ENCODE measurements at places on chromosomes 1 and 21.

GRCh38 chr21:34885626-34886239, 163.4 kb downstream of the RUNX1 start:
- DNase-seq: no peak

DNA sequence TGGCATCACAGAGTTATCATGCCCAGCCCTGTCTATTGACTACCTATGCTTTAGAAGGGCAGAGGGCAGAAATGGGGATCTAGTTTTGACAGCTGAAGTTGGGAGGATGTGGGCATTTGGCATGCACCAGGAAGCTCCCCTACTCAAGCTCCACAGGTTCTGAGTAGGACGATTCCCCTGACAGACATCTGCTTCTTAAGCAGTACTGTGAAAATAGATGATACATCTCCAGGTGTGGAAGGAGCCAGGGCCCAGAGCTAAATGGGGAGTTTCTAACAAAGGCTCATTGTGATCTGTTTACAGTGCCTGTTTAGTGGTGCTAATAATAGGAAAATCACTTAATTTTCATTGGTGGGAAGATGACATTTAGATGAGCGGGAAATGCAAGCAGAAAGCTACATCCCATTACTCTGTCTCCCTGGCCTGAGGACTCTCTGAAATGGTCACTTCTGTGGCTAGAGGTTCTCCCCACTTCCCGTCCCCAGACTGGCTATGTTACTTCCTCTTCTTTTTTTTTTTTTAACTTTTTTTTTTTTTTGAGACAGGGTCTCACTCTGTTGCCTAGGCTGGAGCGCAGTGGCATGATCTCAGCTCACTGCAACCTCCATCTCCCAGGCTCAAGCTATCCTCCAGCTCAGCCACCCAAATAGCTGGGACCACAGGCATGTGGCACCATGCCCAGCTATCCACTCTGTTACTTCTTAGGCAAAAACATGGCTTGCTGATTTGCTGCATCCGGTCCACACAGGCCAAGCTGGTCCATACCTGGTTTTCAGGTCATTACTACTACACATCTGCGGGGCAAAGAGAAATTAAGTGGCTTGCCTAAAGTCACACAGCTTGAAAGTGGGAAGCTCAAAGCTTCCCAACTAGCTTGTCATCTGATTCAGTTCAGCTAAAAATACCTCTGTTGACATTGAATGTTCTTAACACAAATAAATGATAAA, 23.2 kb upstream of the CNIH3 start:
- DNase-seq: no peak

DNA sequence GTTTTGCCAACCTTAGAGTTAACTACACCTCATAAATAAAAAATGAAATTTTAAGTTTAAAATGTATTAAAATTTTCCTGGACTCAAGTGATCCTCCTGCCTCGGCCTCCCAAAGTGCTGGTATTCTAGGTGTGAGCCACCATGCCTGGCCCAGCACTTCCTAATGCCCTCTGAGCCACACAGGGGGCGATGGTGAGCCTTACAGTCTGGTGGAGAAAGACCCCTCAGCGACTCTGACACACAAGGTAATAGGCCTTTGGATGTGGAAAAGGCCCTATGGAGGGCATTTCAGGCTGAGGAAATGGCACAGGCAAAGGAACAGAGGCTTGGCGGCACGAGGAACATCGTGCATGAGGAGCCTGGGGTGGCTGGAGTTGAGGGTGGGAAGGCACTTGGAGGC, 6.7 kb downstream of the CITED4 start:
- DNase-seq: no peak

GRCh38 chr1:91745640-91746373, 140.1 kb downstream of the TGFBR3 start:
- no peak for DNase-seq

DNA sequence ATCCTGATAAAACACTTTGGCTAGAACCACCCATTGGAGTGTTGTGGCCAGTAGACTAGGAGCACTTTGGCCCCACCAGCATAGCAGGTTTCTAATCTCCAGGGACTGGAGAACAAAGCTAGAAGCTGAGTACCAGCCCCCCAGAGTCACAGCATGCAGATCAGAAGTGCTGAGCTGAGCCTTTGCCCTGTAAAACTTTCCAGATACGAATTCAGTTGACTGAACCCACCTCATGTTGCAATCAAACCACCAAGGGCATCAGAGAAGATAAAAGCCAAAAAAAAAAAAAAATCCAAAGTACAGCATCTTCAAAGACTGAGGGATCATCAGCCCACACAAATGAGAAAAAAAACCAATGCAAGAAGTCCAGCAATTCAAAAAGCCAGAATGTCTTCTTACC, 8.7 kb upstream of the CD53 start:
- no peak for DNase-seq

DNA sequence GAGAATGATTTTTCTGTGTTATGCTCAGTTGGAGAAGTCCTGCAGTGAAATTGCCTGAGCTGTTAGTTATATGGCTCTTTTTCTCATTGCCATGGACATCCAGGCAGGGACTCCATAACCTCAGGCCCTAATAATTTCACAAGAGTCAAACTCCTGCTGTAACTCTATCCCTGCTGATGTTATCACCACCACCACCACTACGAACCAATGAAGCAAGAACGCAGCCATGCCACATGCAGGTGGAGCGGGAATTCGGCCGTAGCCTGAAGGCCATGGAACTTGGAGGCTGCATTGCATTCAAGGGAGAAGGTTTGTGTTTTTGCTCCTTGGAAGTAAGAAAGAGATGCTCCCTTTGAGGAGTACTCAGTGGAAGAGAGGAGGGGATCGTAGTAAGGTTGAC, 16.8 kb upstream of the DLGAP3 start:
- no peak for DNase-seq

- DNase-seq: no peak
These were observed 101.2 kb downstream of the GDAP2 start for GRCh38 chr1:117828201-117828600.

DNA sequence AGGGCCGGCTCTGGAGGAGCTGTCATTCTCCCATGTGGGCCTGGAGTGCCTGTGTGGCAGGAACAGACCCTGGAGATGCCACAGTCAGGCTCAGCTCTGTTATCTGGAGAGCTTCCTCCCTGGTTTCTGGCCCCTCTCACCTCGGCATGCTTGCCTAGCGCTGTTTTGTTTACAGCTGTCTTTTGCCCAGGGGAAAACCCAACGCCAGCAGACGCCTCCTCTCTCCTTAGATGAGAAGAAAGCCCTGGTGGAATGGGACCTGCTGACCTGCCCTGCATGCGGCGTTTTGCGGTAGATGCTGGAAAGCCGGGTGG, 104.9 kb downstream of the CRYAA start:
- no peak for DNase-seq

DNA sequence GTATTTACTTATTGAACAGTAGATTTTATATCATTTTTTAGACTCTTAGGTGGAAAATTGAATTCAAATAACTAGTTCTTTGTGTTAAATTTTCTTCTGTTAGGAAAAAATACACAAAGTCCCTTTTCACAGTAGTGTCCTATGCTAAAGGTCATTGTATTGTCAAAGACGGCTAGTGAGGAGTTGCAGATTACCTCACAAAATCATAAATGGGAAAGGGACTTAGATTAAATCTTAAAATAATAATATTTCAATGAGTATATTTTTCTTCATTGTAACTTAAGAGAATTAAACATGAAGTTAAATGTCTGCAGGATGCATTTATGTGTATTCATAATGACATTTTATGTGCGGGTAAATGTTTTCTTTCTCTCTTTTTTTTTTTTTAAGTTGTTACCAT, 32.7 kb downstream of the LYPLAL1 start:
- no peak for DNase-seq

DNA sequence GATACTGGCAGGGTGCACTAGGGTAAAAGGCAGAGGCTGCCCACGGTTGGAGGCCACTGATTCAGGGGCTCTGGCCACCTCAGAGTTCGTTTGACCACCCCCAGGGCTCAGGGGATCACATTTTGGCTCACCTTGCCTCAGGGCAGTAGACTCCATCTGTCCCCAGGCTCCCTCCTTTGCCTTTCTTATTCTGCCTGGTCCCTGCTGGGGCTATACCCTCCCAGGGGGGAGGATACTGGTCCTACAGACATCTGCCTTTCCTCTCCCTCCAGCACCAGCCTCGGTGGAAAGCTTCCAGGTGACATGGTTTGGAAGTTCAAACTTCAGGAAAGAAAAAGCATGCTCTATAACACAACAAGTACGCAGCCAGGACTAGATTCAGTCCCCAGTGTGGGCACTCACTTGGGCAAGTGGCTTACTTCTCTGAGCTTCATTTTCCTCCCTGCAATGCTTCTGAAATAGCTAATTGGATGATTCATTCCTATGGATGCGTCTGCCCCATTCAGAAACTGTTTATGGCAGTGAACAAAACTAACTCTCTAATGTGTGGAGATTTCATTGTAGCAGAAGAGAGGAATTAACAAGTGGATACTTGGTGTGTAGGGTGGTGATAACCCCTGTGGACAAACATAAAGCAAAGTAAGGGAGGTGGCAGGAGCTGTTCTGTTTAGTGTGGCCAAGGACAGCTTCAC, 154.8 kb downstream of the TRABD2B start:
- no peak for DNase-seq

DNA sequence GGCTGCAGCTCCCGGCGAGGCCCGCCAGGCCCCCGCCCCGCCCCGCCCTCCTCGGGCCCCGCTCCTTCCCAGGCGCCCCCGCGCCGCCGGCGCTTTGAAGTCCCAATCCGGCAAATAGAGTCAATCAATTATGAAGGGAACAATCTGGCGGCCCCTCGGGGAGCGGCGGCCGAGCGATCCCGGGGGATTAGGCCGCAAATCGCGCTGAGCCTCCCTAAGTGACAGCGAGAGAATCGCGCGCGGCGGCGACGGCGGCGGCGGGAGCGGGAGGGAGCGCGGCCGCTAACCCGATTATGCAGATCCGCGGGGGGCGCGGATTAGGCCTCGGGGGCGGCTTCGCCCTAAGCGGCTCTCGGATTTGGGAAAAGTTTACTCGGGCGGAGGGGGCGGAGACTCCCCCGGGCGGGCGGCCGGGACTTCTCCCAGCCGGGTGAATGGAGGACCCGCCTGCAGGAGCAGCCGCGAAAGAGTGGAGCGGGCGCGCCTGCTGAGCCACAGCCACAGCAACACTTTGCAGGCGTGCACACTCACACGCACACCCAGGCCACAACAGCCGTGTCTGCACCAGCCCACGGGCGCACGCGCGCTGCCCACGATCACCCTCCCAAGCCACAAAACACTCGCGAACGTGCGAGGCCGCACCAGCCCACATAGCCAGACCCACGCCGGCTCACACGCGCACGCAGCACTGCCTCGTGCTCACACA, 23.0 kb upstream of the DMBX1 start:
- peak; percentile 64 for DNase-seq

All from mesothelial cell of epicardium (in vitro differentiated cells).